ENCODE measurements at places on chromosomes 1 and 21. TPM values are rescaled to one million over a fixed set of nuclear protein-coding genes. Genes with fewer than 3 reads are reported as not detected.
A peak's percentile ranks its signal among the peaks of the same experiment; 100 is the strongest.

GRCh38 chr1:182159443-182159842 is 97.9 kb upstream of the ZNF648 start:
- no peaks in the 10 kb centered on the region for H3K36me3 ChIP-seq
- DNase-seq = no peak
- no peak overlapping the region for H3K27ac ChIP-seq
- no peak overlapping the region for H3K4me3 ChIP-seq
- H3K27me3 ChIP-seq = no peaks in the 10 kb centered on the region
- H3K4me1 ChIP-seq = no peaks in the 10 kb centered on the region

GRCh38 chr21:32878661-32879060 is 107.1 kb upstream of the PAXBP1 start:
- no peak overlapping the region for H3K4me3 ChIP-seq
- H3K27me3 ChIP-seq = no peaks in the 10 kb centered on the region
- H3K27ac ChIP-seq = no peak overlapping the region
- H3K4me1 ChIP-seq = no peaks in the 10 kb centered on the region
- H3K36me3 ChIP-seq = no peaks in the 10 kb centered on the region

- H3K36me3 ChIP-seq = no peaks in the 10 kb centered on the region
- H3K27ac ChIP-seq = no peak overlapping the region
- H3K4me1 ChIP-seq = no peaks in the 10 kb centered on the region
- no peaks in the 10 kb centered on the region for H3K27me3 ChIP-seq
These were observed 37.8 kb upstream of the C8B start for GRCh38 chr1:57003398-57004139.

DNA sequence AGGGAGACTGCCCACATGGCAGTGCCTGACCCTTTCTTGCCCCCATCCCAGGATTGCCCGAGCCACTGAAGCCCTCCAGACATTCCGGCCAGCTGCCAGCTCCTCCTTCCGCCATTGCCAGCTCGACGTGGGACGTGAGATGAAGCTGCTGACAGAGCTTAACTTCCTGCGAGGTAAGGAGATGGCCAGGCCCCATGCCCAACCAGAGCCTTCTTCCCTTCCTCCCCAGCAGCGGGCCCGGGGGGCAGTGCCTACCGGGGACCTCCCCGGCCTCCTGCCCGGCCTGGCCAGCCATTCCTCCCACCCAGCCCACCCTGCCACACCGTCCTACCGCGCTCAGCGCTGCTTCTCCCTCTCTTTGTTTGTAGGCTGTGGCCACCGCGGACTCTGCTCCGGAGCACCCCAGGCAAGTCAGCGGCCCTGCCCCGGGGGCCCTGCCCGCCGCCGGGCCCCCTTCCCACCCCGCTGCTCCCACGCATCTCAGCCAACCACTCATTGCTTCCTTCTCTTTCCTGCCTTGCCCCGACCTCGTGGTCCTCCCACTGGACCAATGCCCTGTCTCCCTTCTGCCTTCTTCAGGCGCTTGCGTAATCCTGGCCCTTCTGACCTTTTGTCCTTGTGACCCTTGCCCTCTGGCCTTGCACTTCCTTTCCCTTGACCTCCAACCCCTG is 4.9 kb downstream of the TRIM46 start:
- no peak overlapping the region for H3K27ac ChIP-seq
- no peaks in the 10 kb centered on the region for H3K27me3 ChIP-seq
- no peak for DNase-seq

- no peak for DNase-seq
- H3K4me1 ChIP-seq = peaks cover 17% of the 10 kb centered on the region
- H3K27ac ChIP-seq = no peak overlapping the region
- no peak overlapping the region for H3K4me3 ChIP-seq
- no peaks in the 10 kb centered on the region for H3K36me3 ChIP-seq
These were observed 18.7 kb upstream of the POFUT2 start for GRCh38 chr21:45306453-45306831.

DNA sequence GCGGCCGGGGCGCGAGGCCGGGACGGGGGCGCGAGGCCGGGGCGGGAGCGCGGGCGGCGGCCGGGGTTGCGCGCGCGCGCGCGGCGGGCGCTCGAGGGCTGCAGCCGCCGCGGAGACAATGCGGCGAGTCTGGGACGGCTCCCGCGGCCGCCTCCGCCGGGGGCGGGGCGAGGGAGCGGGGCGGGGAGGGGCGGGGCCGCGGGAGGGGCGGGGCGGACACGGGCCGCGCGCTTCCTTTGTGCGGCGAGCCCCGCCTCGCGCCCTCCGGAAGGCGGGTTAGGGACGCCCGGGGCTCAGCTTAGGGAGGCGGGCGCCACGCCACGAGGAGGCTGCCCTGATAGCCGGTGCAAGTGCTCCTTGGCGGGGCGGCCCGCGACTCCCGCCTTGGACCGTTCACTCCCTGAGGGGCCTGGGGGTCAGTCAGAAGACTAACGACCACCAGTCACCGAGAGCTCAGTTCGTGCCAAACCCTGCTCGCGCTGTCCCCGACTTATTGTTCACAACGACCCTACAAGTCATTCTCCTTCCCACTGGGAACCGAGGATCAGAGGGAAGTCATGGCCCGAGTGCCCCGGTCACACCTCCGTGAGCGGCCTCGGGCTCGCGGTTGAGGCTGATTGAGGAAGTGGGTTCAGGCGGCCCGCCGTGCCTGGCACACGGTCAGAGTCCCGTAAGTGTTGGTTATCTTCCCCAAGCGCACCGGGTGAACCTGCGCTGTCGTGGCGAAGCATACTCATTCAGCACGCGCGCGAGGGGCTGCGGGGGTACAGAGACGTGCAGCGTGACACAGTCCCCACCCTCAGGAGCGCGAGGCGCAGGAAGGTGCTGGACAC is 29.1 kb upstream of the A3GALT2 start:
- peak overlapping the region; percentile 82 for H3K4me3 ChIP-seq
- no peaks in the 10 kb centered on the region for H3K36me3 ChIP-seq
- no peaks in the 10 kb centered on the region for H3K27me3 ChIP-seq

DNA sequence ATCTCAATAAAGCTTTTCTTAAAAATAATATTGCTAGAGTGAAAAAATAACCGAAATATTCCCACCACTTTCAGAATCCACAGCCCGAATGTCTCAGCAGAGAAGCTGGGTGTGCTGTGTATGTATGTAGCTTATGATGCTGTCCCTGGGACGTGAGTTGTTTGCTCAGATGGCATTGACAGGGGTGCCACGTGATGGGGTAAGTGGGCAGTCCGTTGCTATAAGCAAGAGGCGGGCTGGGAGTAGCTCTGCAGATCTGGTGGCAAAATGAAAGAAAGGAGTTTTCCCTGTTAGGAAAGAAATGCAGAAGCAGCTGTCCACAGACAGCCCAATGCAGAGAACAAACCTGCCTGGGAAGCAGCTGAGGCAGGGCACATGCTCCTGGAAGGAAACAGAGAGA is 3.8 kb upstream of the FAM20B start:
- H3K4me3 ChIP-seq = no peak overlapping the region
- H3K27me3 ChIP-seq = no peaks in the 10 kb centered on the region
- H3K36me3 ChIP-seq = no peaks in the 10 kb centered on the region
- DNase-seq = no peak

ERICH3 gene
- not detected for total RNA-seq

- no peak for DNase-seq
- no peak overlapping the region for H3K4me3 ChIP-seq
- H3K27ac ChIP-seq = no peak overlapping the region
- H3K36me3 ChIP-seq = no peaks in the 10 kb centered on the region
These were observed 43.4 kb downstream of the HSD3B1 start for GRCh38 chr1:119550381-119550780.

- no peaks in the 10 kb centered on the region for H3K4me1 ChIP-seq
- H3K27me3 ChIP-seq = peaks cover 3% of the 10 kb centered on the region
- no peak overlapping the region for H3K27ac ChIP-seq
- no peak overlapping the region for H3K4me3 ChIP-seq
- no peaks in the 10 kb centered on the region for H3K36me3 ChIP-seq
- DNase-seq = no peak
These were observed 10.2 kb downstream of the BMP8A start for GRCh38 chr1:39501666-39502065.

Data from CD8-positive, alpha-beta memory T cell (primary cell).